ENCODE measurements at places on chromosomes 1 and 21.

GRCh38 chr1:170592591-170593111, 60.7 kb downstream of the GORAB start:
- no peak for DNase-seq

- DNase-seq, result no peak
Observed at GRCh38 chr1:162987866-162988265, 81.3 kb upstream of the RGS4 start.

DNA sequence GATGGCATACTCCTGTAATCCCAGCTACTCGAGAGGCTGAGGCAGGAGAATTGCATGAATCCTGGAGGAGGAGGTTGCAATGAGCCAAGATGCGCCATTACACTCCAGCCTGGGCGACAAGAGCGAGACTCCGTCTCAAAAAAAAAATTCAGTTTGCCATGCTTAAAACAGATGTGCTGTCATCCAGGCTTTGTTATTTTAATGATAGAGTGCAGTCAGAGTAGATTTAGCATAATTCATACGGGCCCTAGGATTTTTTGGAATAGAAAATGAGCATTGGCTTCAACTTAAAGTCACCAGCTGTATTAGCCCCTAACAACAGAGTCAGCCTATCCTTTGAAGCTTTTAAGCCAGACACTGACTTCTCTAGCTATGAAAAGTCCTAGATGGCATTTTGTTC, 124.6 kb downstream of the RASAL2 start:
- no peak for DNase-seq

- DNase-seq, result no peak
Observed at GRCh38 chr1:156204686-156205085, 8.1 kb upstream of the PMF1 start.

GRCh38 chr1:209106237-209106741, 477.2 kb upstream of the CAMK1G start:
- no peak for DNase-seq

Measured in stimulated activated CD8-positive, alpha-beta memory T cell treated with anti-CD3 and anti-CD28 coated beads, Interleukin-7, amount 100 ng/mL, for 24 hours (primary cell).